Activated CD8-positive, alpha-beta T cell treated with anti-CD3 and anti-CD28 coated beads for 36 hours (primary cell): ENCODE measurements at places on chromosomes 5 and 9. TPM values are rescaled to one million over a fixed set of nuclear protein-coding genes. Genes with fewer than 3 reads are reported as not detected.

The SPINK7 gene
- not detected for total RNA-seq

The CNTLN gene
- 0.43 TPM for total RNA-seq

The TNFSF8 gene
- total RNA-seq, result 23.9 TPM

The MAMDC2 gene
- total RNA-seq, result not detected

The BHMT2 gene
- total RNA-seq, result not detected

The CKMT2 gene
- not detected for total RNA-seq

The MCTP1 gene
- total RNA-seq, result 0.40 TPM

The MIER3 gene
- 12.2 TPM for total RNA-seq

- DNase-seq, result peak; percentile 12
Observed at GRCh38 chr5:143693651-143694252, 118.2 kb upstream of the HMHB1 start.

GRCh38 chr9:128636556-128637530 is 19.8 kb downstream of the DYNC2I2 start:
- DNase-seq, result no peak

- no peak for DNase-seq
Observed at GRCh38 chr5:174807471-174807870, 83.1 kb downstream of the MSX2 start.

- no peak for DNase-seq
Observed at GRCh38 chr9:129349665-129349947, 171.5 kb upstream of the IER5L start.

DNA sequence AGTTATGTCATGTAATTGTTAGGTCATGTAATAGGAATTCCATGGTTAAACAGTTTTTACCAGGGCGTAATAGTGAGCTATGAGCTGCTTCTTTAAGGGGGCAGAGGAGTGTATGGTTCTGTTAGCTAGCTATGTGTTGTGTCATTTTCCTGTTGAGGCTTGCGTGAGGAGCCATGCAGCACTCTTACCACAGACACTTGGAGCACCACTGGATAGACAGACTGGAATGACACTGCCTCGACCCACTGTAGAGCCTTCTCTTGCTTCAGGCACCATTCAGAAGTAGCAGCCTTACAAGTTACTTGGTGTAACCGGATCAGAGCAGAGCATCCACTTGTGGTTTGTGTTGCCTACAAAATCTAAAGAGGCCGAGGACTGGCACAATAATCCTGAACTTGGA is 28.3 kb upstream of the STOM start:
- DNase-seq, result no peak

DNA sequence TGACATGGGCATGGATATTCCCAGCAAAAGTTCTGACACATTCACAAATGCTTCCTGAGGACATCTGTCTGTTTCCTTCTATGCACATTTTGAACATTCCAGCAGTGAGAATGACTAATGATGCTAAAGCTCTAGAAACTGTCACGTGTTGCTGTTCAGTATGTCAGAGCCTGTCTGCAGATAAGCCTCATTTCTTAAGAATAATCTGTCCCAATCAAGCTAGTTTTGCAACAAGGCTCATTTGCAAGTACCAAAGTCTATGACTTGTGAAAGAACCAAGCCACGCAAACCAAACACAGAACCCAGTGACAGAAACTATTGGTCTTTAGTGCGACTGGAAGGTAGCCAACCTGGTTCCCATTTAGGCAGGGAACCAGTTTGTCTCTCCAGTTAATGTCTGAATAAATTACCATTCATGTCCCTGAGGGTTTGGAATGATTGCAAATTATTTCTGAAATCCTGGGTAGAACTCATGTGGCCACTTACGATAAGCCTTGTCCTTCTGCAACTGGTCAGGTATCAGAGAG is 178.5 kb downstream of the C9orf152 start:
- DNase-seq, result no peak

DNA sequence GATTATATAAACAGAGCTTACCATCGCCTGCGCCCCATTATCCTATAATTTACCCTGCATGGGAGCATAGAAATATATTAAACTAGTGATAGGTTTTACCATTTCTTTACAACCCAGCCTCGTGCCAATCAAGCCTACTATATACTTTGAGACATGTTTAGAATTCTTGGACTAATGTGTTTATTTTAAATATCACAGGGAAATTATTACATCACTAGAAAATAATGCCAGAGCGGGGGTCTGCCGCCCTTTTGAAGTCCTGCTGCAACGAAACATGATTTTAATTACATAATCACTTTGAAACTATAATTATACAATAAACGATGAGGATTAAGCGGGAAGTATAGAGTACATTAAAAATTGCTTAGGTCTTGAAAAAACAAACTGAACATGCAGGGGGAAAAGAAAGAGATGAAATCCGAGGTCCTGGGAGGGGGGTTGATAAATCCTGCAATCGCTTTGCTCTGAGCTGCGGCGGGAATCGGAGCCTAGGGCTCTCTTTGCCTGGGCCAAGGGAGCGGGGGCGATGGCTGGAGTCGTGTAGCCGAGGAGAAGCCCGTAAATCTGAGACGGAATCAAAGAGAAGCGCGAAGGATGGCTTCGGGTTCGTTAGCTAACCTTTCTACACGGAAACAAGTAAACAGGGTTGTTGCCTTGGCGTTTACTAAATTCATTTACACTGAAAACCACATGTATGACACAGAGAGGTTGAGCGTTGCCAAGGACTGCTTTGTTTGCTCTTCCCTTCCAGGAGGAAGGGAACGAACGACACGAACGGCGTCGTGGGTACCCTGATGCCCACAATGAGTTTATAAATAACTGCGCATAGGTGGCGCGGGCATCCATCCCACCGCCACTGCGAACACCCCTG is 127.6 kb downstream of the TMEM174 start:
- DNase-seq, result no peak

DNA sequence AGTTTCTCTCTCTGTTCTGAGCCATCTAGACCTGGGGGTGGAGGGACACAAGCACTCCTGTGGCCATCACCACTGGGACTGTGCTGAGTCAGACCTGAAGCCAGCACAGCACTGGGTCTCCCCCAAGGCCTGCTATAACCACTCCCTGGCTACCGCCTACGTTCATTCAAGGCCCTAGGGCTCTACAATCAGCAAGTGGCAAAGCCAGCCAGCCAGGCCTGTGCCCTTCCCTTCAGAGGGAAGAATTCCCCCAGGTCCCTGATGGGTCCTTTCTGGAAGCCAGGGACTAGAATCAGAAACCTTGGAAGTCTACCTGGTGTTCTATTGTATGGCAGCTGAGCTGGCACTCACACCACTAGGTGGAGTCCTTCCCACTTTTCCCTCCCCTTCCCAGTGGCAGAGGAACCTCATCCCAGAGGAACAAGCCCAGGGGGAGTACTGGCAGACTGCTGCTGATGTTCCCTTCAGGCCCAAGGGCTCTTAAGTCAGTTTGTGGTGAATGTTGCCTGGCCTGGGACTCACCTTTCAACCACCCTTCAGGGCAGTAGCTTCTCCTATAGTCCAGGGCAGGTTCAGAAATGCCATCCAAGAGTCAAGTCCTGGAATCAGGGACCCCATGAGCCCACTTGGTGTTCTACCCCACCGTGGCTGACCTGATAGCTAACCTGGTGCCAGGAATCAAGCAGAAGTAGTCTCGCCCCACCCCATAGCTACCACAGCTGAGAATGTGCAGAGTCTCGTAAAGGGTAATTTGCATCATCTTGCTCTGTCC is 20.0 kb downstream of the JMY start:
- DNase-seq, result peak; percentile 62

DNA sequence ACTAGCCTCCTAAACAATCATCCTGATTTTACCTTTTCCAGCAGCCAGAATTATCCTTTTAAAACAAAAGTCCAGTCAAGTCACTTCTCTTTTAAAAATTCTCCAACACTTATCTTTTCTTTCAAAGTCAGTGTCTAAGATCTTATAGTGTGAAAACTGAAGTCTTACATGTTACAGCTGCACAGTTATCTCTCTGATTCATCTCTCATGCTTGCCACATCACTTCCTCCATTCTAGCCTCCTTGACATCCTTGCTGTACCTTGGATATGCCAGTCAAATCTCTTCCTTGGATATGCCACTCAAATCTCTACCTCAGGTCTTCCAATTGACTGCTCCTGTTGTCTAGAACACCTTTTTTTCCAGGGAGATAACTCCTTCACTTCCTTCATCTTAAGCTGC is 361.7 kb upstream of the FTMT start:
- no peak for DNase-seq

DNA sequence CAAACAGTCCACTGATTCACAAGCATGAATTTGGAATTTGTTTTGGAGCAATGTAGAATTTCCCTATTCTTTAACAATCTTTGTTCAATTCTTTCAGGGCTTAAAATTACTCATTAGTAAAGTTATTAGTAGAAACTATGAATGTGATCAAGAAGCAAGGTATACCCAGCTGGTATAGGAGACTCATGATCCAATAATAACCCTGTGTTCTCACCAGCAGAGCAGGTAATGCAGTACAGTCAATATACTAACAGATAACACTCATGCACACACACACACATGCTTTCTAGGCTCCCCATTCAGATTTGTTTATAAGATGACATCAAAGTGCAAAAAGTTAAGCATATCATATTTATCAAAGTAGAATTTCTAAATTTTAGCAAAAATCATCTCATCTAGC is 445.2 kb downstream of the ELAVL2 start:
- no peak for DNase-seq

DNA sequence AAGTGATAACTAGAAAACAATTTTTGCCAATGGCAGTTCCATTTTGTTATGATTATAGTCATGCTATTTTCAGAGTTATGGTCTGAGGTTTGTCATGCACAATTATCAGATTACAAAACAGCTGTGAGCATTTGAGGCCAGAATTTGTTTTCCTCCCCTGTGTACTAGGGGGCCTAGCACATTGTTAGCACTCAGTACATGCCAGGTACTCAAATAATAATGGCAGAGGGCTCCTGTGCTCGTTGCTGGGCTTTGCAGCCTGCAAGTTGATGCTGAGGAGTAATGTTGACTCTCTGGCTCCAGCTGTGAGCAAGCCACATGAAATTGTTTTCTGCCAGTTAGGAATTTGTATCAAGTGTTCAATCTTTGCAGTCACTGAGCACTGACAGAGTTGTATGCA is 6.9 kb downstream of the DNAI1 start:
- DNase-seq, result no peak

GRCh38 chr5:143372187-143372829 is 31.2 kb downstream of the NR3C1 start:
- no peak for DNase-seq

- DNase-seq, result no peak
Observed at GRCh38 chr5:83645936-83646335, 74.7 kb downstream of the HAPLN1 start.

DNA sequence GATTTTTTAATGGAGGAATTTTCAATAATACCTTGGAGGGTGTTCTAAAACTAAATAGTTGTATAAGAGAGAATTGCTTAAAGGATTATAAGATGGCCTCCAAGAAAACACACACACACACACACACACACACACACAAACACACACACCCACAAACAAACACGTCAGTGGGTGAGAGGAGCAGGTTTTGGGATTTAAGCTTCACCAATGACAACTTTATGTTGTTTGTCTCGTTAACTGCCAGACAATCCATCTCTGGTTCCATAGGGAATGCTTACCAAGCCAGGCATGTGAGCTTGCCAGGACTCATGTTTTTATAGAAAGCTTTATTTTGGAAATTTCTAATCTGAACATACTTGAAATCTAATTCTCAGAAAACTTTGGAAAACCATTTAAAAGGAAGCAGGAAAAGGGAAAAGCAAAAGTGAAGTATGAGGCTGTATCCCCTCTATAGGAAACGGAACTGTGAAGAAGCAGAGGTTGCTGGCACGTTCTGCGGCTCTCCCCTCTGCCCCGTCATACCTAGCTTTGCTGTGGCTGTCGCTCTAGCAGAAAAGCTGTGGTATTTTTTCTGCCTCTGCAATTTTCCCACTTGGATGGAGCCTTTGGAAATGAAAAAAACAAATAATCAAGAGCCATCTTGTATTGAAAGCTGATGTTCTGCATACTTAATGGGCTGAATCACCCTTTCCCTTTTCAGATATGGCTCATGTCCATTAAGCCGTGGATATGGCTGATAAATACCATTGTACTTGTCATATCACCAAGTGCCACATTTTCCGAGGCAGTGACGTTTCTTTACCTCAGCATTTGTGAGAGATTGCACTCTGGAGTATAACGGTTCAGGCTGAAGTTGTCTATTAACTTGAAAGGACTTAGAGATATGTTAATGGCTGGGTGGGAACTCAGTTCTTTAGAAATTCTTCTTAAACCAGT is 112.7 kb downstream of the NTRK2 start:
- DNase-seq, result no peak

DNA sequence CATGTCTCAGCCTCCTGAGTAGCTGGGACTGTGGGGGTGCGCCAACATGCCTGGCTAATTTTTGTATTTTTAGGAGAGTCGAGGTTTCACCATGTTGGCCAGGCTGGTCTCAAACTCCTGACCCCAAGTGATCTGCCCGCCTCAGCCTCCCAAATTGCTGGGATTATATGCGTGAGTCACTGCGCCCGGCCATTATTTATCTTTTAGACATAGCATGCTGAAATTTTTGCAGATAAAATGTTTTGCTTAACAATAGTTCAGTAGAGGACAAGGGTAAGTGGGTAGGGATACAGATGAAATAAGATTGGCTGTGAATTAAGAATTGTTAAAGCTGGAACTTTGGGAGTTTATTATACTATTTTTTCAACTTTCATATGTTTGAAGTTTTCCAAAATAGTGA is 150.8 kb upstream of the GRHPR start:
- no peak for DNase-seq

DNA sequence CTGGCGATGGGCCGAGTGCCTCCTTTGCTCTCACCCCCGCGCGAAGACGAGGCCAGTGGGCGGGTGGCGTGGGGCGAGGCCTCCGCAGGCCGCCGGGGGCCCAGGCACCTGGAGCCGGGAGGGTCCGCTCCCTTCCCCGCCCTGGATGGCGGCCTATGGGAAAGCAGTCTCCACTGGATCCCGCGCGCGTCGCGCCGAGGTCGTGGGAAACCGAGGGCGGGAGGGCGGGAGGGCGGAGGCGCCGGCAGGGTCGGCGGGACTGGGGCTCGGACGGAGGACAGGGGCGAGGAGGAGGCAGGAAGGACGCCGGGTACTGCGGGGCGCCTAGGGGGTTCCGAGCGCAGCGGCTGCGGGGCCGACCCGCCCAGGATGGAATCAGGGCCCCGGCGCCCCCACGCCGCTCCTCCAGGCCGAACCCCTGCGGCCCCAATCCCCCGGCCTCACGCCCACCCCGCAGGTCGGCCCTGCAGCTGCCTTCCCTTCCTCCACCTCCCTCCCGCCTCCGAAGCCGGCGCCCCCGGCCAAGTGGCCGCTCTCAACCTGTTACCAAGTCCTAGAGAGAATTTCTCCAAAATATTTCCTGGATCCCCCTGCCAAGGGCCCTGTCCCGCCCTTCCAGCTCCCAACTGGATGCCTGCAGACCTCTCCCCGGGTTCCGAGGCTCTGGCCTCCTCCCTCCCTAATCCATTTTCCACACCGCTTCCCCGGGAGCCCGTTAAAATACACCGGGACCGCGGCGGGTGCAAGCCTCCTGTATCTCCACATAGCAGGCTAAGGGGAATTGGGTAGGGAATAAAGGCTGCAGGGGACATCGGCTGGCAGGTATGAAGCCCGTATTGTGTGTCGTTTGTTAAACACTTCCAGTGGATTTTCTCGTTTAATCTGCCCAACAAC is 146.3 kb downstream of the ERCC6L2 start:
- peak; percentile 26 for DNase-seq

GRCh38 chr5:156835905-156836304 is 14.2 kb upstream of the PPP1R2B start:
- DNase-seq, result peak; percentile 7
